Osteocyte (in vitro differentiated cells): ENCODE measurements at places on chromosomes 1 and 21. TPM values are rescaled to one million over a fixed set of nuclear protein-coding genes. Genes with fewer than 3 reads are reported as not detected.
A peak's percentile ranks its signal among the peaks of the same experiment; 100 is the strongest.

DNA sequence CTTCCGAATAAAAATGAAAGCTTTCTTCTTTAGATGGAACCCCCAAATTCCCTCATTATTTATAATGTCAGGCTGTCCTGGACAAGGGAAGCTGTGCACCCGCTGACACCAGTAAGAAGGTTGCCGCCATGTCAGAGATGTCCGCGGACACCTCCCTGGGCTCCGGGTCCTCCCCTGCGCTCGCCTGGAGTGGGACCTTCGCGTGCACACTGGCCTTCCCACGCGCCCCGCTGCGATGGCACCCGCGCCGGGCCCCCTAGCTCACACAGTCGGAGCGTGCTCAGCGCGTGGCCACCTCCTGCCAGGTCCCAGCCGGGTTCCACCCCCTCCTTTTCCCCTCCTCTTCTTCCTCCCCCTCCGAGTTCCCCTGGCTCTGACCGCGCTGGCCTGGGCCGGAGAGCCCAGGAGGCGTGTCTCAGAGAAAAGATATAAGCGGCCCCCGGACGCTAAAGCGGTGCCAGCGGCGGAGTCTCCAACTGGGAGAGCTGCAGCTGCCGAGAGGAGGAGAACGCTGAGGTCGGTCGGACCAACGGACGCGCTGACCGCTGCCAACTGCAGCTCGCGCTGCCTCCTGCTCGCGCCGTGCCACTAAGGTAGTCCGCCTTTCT lies at the start of gene G0S2:
Gene G0S2 (plus strand): TSS at position 456 of the 608 bp plus-strand sequence. CDS start 273 bp downstream, outside the sequence.
- no peak for DNase-seq
- peaks cover 15% of the 10 kb centered on the region for H3K4me1 ChIP-seq
- no peak within 1 kb of the TSS for H3K27ac ChIP-seq

DNA sequence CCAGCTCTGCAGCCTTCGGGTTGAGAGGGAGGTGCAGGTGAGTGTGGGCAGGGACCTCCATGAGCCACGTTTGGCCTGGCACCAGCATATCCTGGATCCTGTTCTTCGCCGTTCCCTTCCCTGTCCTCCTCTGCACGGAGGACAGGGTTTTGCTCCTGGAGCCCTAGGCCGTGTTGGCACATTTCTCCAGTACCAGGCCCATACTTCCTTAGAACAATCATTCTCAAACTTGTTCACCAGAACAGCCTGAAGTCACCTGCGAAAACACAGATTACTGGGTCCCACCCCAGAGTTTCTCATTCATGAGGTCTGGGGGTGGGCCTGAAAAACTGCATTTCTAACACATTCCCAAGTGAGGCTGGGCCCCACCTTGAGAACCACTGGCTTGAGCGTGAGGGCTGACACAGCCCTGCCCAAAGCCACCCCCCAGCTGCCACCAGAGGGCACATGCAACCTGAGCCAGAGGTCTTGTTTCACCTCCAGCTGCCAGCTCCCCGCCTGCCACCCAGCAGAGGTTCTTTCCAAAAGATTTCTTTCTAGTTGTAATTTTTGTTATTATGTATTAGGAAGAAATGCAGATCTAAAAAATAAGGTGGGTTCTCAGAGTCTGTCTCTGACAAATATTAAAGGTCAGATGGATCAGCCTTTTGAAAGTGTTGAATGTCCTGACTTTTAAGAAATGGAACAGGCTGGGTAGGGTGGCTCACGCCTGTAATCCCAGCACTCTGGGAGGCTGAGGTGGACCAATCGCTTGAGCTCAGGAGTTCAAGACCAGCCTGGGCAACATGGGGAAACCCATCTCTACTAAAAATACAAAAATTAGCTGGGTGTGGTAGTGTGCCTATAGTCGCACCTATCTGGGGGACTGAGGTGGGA lies 39.6 kb upstream of the LDLRAP1 start:
- H3K4me3 ChIP-seq: no peak overlapping the region
- H3K36me3 ChIP-seq: peaks cover 16% of the 10 kb centered on the region
- H3K27ac ChIP-seq: no peak overlapping the region
- H3K27me3 ChIP-seq: no peaks in the 10 kb centered on the region
- peaks cover 65% of the 10 kb centered on the region for H3K4me1 ChIP-seq
- DNase-seq: peak; percentile 81

GRCh38 chr1:30911059-30911954 lies 2.7 kb upstream of the SDC3 start:
- H3K27ac ChIP-seq: no peak overlapping the region
- H3K27me3 ChIP-seq: no peaks in the 10 kb centered on the region
- peak; percentile 92 for DNase-seq
- no peak overlapping the region for H3K4me3 ChIP-seq

GRCh38 chr1:2156866-2157265 lies 37.7 kb downstream of the FAAP20 start:
- H3K4me3 ChIP-seq: no peak overlapping the region
- no peaks in the 10 kb centered on the region for H3K36me3 ChIP-seq
- H3K27me3 ChIP-seq: no peaks in the 10 kb centered on the region

The PTGFR gene
- 2.5 and 3.0 TPM in 2 replicates for total RNA-seq
